ENCODE measurements at places on chromosomes 6 and 20.

DNA sequence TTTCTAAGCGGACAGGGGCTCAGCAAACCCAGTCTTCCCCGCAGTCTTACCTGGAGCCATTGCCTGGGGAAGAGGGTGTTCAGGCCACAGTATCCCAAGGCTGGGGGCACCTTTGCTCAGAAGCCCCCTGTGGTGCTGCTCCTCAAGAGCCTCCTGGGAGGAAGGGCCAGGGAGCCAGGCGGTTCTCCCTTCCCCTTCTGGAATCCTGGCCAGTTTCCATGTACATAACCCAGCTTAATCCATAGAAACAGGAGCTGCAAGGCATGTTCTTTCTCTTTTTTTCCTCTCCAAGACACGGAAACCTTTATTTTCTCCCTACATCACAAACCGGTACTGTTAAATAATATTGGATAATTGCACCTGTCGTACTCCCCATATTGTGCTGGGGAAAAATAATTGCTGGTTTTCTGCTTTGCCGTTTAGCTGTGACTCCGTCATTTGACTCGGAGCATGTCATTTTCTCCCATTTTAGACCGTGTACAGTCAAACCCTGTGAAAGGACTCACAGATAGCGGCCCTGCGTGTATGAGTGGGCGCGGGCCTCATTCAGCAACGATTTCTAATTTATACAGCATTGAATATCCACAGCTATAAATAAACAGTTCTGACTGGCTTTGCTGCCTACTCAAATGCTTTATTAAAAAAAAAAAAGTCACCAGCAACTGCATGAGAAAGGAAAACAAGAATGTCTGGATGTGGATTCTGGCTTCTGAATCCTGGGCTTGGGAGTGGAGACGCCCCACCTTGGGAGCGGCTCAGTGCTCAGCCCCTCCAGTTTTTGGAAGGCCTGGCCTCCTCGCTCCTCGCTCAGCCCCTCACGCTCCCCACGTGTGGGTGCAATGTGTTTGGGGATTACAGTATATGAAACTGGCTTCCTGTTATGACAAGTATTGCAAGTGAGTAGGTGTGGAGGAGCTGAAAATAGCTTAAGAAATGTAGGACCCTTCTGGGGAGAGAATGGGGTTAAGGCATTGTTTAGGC is 67.3 kb downstream of the ADTRP start:
- DNase-seq = peak; percentile 82

- no peak for DNase-seq
These were observed 308.1 kb upstream of the SPTLC3 start for GRCh38 chr20:12700701-12701100.

DNA sequence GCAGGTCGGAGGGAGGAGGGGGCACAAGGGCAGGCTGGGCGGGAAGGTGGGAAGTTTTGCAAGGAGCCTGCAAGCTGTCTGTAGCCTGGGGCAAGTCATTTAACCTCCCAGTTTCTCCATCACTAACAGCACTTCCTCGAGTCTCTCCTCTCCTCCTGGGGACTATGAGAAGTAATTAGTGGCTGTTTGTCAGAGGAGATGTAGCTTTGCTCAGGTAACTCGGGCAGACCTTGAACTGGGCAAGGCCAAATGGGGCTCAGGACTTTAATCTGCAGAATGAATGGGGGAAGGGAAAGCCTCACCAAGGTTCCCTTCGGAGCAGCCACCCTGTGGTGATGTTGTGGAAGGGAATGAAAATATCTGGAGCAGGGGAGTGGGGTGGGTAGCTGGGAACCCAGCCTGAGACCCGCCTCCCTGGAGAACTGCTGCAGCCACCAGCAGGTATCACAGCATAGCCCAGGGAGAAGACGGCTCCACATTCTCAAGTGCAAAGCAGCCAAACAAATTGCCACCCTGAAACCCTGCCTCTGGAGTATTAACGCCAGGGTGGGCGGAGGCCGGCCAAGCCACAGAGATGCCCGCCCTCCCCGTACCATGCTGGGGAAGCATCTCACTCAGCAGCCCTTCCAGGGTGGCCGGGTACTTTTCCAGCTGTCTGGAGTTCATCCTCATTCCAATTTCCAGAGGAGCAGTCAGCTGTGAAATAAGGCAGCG is 6.1 kb upstream of the LEMD2 start:
- no peak for DNase-seq

- no peak for DNase-seq
These were observed 180.3 kb downstream of the C6orf118 start for GRCh38 chr6:165129086-165129485.

- DNase-seq = no peak
These were observed 28.6 kb downstream of the CDK19 start for GRCh38 chr6:110786696-110787095.

DNA sequence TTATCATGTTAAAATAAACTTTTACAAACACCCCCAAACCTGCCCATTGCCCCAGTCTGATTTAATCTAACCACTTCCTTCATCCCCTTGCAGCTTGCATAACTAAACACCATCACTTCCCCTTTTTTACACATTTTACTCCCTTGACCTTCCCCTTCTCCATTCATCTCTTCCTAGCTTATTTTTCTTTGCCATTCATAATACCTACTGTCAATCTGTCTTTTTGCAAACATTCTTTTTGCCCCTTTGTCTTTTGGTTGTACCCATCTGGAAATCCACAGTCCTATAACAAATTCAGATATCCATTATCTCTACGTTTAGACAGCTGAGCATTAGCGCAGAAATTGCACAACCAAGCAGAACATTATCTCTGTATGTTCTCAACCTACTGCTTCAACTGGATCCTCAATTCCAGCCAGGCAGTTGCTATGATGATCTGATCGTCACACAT is 51.2 kb downstream of the C6orf52 start:
- DNase-seq = peak; percentile 7

DNA sequence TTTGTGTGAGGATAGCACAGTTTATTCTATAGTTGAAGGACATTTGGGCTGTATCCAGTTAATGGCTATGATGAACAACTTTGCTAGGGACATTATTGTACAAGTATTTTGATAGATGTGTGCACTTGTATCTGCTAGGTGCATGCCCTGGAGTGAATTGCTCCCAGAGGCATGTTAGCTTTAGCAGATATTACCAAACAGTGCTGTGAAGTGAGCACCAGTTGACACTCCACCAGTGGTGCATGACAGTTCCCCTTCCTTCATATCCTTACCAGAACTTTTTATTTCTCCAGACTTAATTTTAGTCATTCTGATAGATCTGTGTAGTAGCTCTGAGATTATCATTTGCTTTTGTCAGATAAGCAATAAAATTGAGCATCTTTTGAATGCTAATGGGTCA is 48.9 kb upstream of the ENPP5 start:
- no peak for DNase-seq

DNA sequence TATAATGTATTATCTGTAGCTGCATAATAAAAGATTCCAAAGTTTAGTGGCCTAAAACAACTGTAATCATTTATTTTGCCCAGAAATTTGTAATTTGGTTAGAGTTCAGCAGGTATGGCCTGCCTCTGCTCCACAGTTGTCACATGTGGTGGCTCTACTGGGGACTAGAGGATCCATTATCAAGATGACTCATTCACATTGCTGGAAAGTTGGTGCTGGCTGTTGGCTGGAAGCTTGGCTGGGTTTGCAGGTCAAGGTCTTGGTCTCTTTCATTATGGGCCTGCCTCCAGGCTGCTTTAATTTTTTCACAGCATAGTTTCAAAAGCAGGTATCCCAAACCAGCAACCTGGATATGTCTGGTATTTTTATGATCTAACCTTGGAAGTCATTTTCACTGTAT is 17.6 kb downstream of the TRDN start:
- DNase-seq = no peak

GRCh38 chr6:146286961-146287360 is 256.7 kb upstream of the RAB32 start:
- no peak for DNase-seq

DNA sequence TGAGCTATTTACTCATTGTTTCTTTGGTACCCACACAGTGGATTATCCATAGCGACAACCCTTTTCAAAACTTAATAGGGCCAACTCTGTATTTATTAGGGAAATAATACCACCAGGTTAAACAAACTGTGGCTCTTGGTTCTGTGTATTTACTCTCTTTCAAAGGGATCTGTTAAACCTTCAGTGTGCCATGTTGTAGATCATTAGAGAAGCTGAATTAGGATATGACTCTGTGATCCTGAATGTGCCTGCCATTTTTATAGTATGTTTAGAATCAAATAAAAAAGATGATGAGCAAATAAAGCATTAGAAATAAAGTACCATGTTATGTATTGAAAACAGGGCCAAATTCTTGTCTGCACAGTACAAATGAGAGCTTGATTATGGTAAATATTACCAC is 25.0 kb upstream of the SLC35D3 start:
- no peak for DNase-seq

DNA sequence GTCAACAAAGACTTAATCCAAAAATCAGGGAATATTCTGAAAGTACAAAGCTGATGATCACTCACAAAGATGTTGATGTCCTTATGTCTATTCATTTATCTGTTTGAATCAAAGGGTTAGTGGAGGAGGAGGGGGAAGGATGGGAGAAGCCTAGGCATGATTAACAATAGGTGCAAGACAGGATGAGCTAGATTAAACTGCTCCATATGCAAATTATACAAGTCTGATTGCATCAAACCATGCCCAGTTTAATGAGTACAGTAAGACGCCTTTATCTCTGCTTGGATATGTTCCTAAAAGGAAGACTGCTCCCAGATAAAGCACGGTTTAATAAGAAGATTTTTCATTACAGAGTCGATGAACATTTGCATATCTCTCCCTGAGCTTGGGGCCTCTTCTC is 626.4 kb upstream of the NOX3 start:
- no peak for DNase-seq

- DNase-seq = peak; percentile 35
These were observed 92.0 kb downstream of the ATXN1 start for GRCh38 chr6:16669227-16669626.

DNA sequence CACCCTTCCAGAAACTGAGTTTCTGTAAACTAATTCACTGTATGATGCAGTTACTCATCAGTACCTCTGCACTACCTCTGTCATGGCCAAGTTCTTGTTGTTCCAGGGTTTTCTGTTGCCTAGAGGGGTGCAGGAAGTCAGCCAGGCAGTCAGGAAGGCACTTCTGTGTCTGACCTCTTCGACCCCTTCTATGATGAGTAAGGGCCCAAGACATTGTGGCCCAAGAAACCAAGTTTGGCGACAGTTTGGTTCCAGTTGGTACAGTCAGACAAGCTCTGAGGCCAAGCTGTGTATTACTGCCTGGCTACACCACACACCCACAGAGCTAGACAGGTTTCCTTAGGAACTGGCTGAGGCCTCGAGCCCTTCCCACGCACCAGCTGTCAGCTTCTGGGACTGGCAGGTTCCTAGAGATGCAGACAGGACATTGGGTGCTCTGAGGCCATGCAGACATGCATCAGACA is 41.2 kb downstream of the TRAF3IP2 start:
- DNase-seq = peak; percentile 26

DNA sequence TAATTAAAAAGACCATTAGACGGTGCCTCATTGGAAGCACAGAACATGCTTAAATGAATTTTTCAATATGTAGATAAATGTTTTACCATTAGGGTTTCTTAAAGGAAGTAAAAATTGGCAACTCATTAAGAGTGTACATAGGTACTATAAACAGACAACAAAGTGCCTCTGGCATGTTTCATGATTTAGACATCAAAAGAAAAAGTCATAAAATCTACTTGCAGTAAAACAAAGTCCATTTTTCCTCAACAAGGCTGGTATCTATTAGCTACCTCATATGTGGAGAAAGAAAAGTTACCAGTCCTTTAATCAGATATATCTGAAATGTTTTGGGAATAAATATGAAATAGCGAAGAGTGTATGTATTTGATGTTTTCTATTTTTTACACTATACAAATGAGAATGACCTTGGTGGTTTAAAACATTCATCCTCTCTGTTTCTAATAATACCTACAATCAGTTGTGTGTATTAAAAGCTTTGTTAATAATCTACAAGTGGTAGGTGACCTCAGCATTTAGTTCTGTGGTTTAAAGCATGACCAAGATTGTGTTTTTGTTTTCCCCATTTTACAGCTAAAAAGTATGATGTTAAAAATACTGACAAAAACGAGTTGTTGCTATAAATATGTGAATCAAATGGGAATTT is 87.5 kb downstream of the HDGFL1 start:
- no peak for DNase-seq

DNA sequence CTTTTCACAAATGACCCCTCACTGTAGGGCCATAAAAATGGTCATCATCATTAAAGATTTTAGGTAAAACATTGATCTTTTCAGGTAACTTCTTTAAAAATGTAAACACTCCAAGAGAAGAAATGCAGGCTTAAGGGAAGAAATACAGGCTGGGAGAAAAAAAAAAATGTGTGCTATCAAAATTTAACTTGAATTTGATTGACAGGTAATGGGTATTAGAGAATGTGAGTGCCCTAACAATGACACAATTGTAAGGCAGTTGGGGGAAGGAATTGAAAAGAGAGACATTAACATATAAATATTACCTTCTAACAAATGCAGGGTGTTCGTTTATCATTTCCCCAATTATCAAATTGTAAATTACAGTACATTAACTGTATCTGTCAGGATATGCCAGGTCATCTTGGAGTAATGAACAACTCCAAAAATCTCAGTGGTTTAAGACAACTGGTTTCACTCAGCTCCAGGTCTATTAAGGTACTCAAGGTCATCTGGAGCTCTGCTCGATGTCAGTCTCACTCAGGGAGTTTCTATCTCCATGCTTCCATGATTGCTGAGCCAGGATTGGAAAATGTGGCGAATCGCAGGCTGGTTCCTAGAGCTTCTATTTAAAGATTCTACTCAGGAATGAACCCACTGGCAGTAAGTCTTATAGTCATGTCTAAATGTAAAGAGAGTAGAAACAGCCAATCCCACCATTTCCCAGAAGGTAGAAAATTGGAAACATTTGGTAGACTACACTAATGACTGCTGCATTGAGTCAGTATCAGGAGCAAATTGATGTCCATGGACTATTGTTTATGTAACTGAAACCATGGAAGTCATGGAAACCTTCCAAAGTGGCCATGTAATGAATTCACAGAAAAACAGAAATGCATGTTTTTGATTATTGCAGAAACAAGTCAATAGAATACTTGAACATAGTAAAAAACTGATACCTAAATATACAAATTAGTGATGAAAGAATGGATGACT is 55.6 kb downstream of the FRK start:
- no peak for DNase-seq

DNA sequence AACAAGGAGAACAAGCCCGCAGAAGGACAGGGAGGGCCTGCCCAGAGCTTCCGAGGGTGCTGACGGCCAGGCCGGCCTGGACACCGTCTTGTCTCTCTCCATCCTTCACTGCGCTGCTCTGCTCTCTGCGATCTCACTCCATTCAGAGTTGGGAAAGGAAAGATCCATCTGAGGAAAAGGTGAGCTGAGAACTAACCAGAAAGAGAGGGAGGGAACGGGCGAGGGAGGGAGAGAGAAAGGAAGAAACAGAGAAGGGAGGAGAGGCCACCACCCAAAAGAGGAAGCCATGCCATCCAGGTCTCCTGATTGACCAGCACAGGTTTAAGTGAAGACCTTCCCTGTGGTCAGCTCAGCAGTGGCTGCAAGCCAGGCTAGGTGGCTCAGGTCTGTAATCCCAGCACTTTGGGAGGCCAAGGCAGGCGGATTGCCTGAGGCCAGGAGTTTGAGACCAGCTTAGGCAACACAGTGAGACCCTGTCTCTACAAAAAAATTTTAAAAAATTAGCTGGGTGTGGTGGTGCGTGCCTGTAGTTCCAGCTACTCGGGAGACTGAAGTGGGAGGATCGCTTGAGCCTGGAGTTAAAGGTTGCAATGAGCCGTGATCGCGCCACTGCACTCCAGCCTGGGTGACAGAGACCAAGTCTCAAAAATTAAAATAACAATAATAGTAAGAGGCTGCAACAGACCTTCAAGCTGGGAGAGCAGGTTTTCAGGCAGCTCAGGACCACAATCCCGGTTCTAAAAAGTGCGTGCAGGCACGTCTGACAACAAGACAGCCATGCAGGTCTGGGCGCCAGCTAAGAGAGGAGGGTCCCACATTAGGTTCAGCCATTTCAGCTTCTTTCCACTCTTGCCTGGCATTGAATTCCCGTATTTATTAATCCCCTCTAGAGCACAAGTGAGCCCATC is 34.2 kb upstream of the DLGAP4 start:
- DNase-seq = no peak

Data from GM12865 (cell line).